ENCODE measurements at places on chromosomes 1 and 21. TPM values are rescaled to one million over a fixed set of nuclear protein-coding genes. Genes with fewer than 3 reads are reported as not detected.

The NES gene
- total RNA-seq = 50.5 TPM

The TMEM82 gene
- total RNA-seq = not detected

The NHLH1 gene
- 0.23 TPM for total RNA-seq

The ESRRG gene
- total RNA-seq = 2.8 TPM

The GGPS1 gene
- 32.3 TPM for total RNA-seq

The TMPRSS2 gene
- total RNA-seq = not detected

The SAMD11 gene
- 34.3 TPM for total RNA-seq

The PCAT6 gene
- not detected for total RNA-seq

The SPRR1B gene
- not detected for total RNA-seq

The DNAI4 gene
- total RNA-seq = 6.3 TPM

The DMRTA2 gene
- total RNA-seq = not detected

The RNF187 gene
- 114 TPM for total RNA-seq

The CLEC20A gene
- total RNA-seq = 1.0 TPM

The RGS18 gene
- total RNA-seq = 78.6 TPM

The GJA9 gene
- not detected for total RNA-seq

The CYYR1 gene
- 76.1 TPM for total RNA-seq

The KCNN3 gene
- total RNA-seq = 6.5 TPM

The E2F2 gene
- total RNA-seq = 6.0 TPM

The SLC9A1 gene
- total RNA-seq = 21.2 TPM

The EVA1B gene
- 43.7 TPM for total RNA-seq

The MAN1C1 gene
- total RNA-seq = 37.2 TPM

The DRAM2 gene
- 146 TPM for total RNA-seq

The TNFAIP8L2 gene
- 34.6 TPM for total RNA-seq

The MAEL gene
- total RNA-seq = not detected

The GDAP2 gene
- 34.0 TPM for total RNA-seq

The GJB3 gene
- total RNA-seq = not detected

The BRINP3 gene
- total RNA-seq = not detected

The NEK2 gene
- total RNA-seq = 5.5 TPM

The CACNA1S gene
- total RNA-seq = 0.09 TPM

The S100B gene
- total RNA-seq = 22.4 TPM

The ZBTB8OS gene
- 35.4 TPM for total RNA-seq

The GNAT2 gene
- not detected for total RNA-seq

The CD1C gene
- total RNA-seq = 15.0 TPM

The SPRR2A gene
- total RNA-seq = not detected

The CBR1 gene
- 31.2 TPM for total RNA-seq

The PRKAA2 gene
- 2.8 TPM for total RNA-seq

The RNU1-2 gene
- under 0.01 TPM for total RNA-seq

The KRTAP6-1 gene
- total RNA-seq = not detected

The MACO1 gene
- total RNA-seq = 16.9 TPM

The CAMK2N1 gene
- 10.0 TPM for total RNA-seq

The C1orf53 gene
- 0.50 TPM for total RNA-seq

The CD5L gene
- total RNA-seq = 348 TPM

The FCGR3A gene
- 262 TPM for total RNA-seq

The B4GALT2 gene
- total RNA-seq = 12.4 TPM

The TRIM63 gene
- total RNA-seq = not detected

The WDR64 gene
- total RNA-seq = 0.34 TPM

The IGSF21 gene
- 18.3 TPM for total RNA-seq

The APOBEC4 gene
- not detected for total RNA-seq

The BRDT gene
- total RNA-seq = not detected

The CFHR2 gene
- not detected for total RNA-seq

The ANKRD34A gene
- 1.1 TPM for total RNA-seq

The DIRAS3 gene
- 0.92 TPM for total RNA-seq

The TSACC gene
- not detected for total RNA-seq

The NCF2 gene
- 232 TPM for total RNA-seq

The LMX1A gene
- not detected for total RNA-seq

The CLCA1 gene
- not detected for total RNA-seq

The S100A7 gene
- not detected for total RNA-seq

The ACBD6 gene
- total RNA-seq = 42.9 TPM
